CD4-positive, alpha-beta memory T cell (primary cell): ENCODE measurements at places on chromosomes 6 and 20. TPM values are rescaled to one million over a fixed set of nuclear protein-coding genes. Genes with fewer than 3 reads are reported as not detected.

ENPP4 gene
- total RNA-seq: 11.1 TPM

LCA5 gene
- total RNA-seq: 0.23 TPM

SLC26A8 gene
- 0.09 TPM for total RNA-seq

PGC gene
- not detected for total RNA-seq

MUC22 gene
- not detected for total RNA-seq

LPIN3 gene
- 0.17 TPM for total RNA-seq

NINL gene
- 3.4 TPM for total RNA-seq

TRIM31 gene
- total RNA-seq: not detected

DNA sequence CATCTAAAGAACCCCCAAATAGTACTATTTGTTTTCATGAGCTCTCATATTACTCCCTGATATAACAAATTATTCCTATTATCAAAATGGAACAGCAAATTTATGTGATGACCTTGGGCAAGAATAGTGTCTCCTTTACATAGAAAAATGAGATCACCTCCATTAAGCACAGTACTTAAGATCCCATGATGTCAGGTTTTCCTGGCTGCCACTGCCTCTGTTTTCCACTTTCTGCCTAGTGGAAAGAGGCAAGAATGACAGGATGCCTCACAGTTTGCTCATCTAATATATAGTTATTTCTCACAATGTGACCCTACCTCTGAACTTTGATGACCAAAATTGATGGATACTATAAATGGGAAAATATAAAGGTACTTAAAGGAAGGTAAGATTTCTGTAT, 260.1 kb upstream of the SGK1 start:
- no peak overlapping the region for H3K27ac ChIP-seq
- H3K4me3 ChIP-seq: no peak overlapping the region
- H3K36me3 ChIP-seq: no peaks in the 10 kb centered on the region
- H3K4me1 ChIP-seq: no peaks in the 10 kb centered on the region
- no peaks in the 10 kb centered on the region for H3K27me3 ChIP-seq
- no peak for DNase-seq

- no peak overlapping the region for H3K27ac ChIP-seq
- no peak for DNase-seq
- H3K4me3 ChIP-seq: no peak overlapping the region
- H3K36me3 ChIP-seq: no peaks in the 10 kb centered on the region
- H3K4me1 ChIP-seq: no peaks in the 10 kb centered on the region
These were observed 79.2 kb upstream of the STMND1 start for GRCh38 chr6:17022604-17023003.

DNA sequence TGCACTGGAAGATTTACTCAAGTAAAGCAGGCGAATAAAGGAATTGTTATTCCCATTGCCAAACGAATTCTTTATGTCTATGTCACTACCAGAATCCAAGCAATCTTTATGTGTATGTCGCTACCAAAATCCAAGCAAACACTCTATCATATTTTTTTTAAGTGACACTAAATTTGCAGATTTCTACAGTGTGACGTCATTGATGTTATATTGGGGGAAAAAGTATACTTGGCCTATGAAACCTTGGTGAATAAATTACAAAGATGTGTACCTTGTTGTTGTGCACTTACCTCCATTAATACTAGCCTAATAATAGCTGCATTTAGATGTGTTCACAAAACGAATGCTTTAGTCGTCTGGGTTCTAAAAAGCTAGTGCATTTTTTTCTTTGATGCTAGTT, 957 bp downstream of the TTK start:
- no peak overlapping the region for H3K4me3 ChIP-seq
- H3K4me1 ChIP-seq: peaks cover 25% of the 10 kb centered on the region
- H3K36me3 ChIP-seq: no peaks in the 10 kb centered on the region
- no peaks in the 10 kb centered on the region for H3K27me3 ChIP-seq
- no peak for DNase-seq
- no peak overlapping the region for H3K27ac ChIP-seq

DNA sequence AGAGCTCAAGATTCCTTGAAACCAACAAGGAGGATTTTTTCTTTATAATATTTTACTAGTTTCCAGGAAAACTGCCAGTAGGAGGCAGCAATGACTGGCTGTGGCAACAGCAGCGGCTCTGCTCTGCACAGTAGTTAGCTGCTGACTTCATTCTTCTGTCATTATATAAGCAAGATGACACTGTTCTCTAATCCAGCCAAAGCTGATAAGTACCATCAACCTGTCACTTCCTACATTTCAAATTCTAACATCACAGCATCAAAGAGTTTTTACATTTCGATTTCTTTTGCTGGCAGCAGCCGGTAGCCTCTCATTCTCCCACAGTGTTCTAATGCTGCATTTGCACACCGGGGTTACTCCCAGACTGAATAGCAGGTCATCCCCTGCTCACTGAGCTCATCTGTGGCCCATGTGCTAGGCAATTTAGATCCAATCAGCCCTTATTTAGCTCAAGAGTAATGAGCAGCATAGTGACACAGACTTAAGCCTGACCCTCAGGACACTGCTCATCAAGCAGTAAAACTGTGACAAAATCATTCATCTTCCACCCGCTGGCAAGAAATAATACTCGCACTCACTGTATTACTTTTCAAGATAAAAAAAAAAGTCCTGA, 67.8 kb downstream of the MMS22L start:
- no peaks in the 10 kb centered on the region for H3K4me1 ChIP-seq
- H3K27me3 ChIP-seq: no peaks in the 10 kb centered on the region

DNA sequence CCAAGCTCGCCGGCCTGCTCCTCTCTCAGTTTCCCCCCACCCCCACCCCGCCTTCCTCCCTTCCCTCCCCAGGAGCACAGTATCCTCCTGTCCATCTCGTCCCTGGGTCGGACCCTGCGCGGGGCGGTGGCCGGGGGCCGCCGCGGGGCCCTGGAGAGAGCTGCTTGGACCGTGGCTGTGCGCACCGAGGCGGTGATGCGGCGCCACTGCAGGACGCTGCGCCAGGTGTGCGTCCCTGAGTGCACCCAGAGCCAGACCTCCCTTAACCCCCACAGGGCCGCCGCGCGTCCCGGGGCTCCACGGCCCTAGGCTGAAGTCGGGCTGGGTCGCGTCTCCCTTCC, 2.2 kb downstream of the C20orf204 start:
- H3K4me3 ChIP-seq: peak overlapping the region; percentile 72
- no peaks in the 10 kb centered on the region for H3K27me3 ChIP-seq
- H3K4me1 ChIP-seq: peaks cover 76% of the 10 kb centered on the region
- H3K36me3 ChIP-seq: no peaks in the 10 kb centered on the region
- H3K27ac ChIP-seq: peak overlapping the region; percentile 35

DNA sequence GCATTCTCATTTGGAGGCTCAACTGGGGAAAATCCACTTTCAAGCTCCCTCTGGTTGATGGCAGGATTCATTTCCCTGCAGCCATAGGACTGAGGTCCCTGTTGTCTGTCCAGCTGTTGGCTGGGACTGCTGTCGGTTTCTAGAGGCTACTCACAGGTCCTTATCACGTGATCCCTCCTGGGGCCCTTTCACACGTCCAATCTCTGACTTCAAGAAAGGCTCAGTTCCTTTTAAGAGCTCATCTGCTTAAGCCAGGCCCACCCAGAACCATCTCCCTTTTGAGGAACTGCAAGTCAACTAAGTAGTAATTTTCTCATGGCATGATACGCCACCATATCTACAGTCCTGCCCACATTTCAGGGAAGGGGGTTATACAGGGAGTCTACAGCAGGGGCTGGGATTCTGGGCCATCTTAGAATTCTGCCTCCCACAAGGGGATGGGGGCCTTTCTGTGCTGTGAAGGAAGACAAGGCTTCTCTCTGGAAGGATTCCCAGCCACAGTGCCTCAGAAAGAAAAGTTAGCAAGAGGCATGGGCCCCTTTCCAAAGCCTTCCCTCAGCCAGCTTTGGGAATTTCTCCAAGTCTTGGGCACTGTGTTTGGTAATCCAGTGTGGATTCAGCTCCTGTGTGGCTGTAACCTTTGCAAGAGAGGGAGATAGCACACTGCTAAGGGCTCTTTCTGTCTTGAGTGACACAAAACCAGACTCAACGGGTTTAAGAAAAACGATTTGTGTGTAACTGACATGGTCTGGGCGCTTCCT, 66.4 kb downstream of the CTCFL start:
- no peaks in the 10 kb centered on the region for H3K36me3 ChIP-seq
- H3K27ac ChIP-seq: no peak overlapping the region
- no peaks in the 10 kb centered on the region for H3K4me1 ChIP-seq

DNA sequence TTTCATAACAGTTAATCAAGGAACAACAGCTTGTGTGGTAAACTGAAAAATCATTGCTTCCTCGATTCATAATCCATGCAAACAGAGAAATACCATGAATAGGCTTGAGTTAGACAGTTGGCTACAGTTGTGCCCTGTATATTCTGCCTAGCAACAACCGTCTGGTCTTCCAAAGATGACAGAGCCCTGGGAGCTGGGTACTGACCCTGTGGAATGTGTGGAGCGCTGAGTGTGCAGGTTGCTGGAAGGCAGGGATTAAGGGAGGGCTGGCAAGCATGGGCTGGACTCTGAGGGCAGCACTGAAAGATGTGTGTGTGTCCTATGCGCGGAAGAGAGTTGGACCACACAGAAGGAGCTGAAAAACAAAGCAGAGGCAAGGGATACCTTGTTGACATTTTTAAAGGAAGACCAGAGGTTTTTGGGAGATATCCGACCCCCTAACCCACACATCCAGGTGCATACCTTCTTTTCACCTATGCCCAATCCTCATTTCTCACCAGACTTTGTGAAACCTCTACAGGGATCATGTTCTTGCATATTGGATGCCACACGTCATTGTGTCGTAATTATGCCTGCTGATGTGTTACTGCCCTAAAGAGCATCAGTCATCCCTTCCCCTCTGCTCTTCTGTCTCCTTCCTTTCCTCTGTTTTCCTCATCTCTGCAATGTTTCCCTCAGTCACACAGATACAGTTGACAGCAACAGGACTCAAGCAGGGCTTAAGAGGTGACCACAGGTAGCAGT, 58.2 kb upstream of the VGLL2 start:
- no peaks in the 10 kb centered on the region for H3K27me3 ChIP-seq
- no peaks in the 10 kb centered on the region for H3K4me1 ChIP-seq
- DNase-seq: no peak
- no peak overlapping the region for H3K27ac ChIP-seq
- no peaks in the 10 kb centered on the region for H3K36me3 ChIP-seq
- H3K4me3 ChIP-seq: no peak overlapping the region

GRCh38 chr6:12148317-12148801, 136.2 kb downstream of the HIVEP1 start:
- peaks cover 8% of the 10 kb centered on the region for H3K4me1 ChIP-seq
- H3K27me3 ChIP-seq: no peaks in the 10 kb centered on the region
- H3K27ac ChIP-seq: no peak overlapping the region
- DNase-seq: no peak
- no peaks in the 10 kb centered on the region for H3K36me3 ChIP-seq
- H3K4me3 ChIP-seq: no peak overlapping the region

DNA sequence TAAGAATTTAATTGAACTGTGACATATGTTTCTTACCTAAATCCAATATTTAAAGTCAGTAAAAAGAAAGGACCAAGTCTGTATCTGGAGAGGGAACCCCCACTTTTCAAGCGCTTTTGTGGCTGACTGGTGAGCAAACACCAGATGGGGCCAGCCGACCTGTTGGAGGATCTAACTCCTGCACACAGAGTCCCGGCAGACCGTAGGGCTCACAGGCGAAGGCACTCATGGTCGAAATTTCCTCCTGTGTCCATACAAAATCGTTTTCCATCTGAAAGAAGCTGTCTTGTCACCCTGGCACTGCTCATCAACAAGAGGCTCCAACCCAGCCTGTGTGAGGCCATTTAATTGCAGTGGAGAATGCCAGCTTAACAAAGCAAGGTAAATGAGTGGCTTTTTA, 94.0 kb downstream of the SCML4 start:
- H3K27ac ChIP-seq: peak overlapping the region; percentile 84
- peak overlapping the region; percentile 88 for H3K4me3 ChIP-seq
- DNase-seq: peak; percentile 52
- H3K27me3 ChIP-seq: no peaks in the 10 kb centered on the region

GRCh38 chr20:31570021-31570463, 35.0 kb upstream of the ID1 start:
- peaks cover 21% of the 10 kb centered on the region for H3K4me1 ChIP-seq
- no peak for DNase-seq
- peak overlapping the region; percentile 5 for H3K27ac ChIP-seq
- H3K27me3 ChIP-seq: no peaks in the 10 kb centered on the region
- no peak overlapping the region for H3K4me3 ChIP-seq

DNA sequence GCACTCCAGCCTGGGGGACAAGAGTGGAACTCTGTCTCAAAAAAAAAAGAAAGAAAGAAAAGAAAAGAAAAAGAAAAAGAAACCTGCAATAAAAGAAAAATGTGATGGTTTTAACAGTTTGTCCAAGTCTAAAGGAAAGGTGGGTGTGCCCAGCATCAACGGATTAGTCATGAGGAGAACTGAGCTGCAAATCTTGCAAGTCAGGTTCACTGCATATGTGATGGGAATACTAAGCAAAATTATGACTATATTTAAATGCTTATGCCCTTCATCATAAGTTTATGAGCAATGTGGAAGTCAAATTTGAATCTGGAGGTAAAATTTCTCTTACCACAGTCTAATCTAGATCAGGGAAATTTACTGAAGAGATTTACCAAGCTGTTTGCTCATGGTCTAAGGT, 13.1 kb upstream of the CDK19 start:
- no peaks in the 10 kb centered on the region for H3K27me3 ChIP-seq
- H3K36me3 ChIP-seq: no peaks in the 10 kb centered on the region
- no peak for DNase-seq
- H3K27ac ChIP-seq: no peak overlapping the region
- no peak overlapping the region for H3K4me3 ChIP-seq
- no peaks in the 10 kb centered on the region for H3K4me1 ChIP-seq

DNA sequence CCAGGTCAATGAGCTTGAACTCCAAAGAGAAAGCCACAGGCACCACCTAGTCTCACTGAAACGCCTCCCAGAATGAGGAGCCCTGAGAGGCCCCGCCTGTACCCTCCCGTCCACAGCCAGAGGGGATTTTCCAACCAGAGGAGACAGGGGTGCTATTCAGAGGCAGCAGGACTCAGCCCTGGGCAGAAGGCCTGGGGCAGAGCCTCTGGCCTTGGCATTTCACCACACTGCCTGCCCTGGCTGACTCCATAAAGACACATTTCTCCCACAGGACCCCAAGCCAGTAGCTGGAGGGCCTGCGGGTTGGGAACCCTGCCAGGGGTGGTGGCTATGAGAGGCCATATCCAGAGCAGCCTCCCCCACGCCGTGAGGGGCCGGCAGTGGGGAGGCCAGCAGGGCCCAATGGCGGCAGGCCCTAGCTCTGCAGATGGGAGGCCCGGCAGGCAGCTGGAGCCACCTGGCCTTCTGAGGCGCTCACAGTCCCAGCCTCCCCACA, 159.3 kb downstream of the PREX1 start:
- H3K4me1 ChIP-seq: no peaks in the 10 kb centered on the region
- H3K36me3 ChIP-seq: peaks cover 56% of the 10 kb centered on the region
- no peak for DNase-seq
- H3K27ac ChIP-seq: no peak overlapping the region

GRCh38 chr20:62141397-62142251, 1.6 kb downstream of the PSMA7 start:
- H3K36me3 ChIP-seq: peaks cover 39% of the 10 kb centered on the region
- no peaks in the 10 kb centered on the region for H3K27me3 ChIP-seq
- H3K4me1 ChIP-seq: peaks cover 37% of the 10 kb centered on the region
- DNase-seq: peak; percentile 26
- peak overlapping the region; percentile 66 for H3K27ac ChIP-seq
- H3K4me3 ChIP-seq: peak overlapping the region; percentile 4

- H3K27ac ChIP-seq: no peak overlapping the region
- no peak overlapping the region for H3K4me3 ChIP-seq
- DNase-seq: no peak
- H3K27me3 ChIP-seq: no peaks in the 10 kb centered on the region
- H3K4me1 ChIP-seq: no peaks in the 10 kb centered on the region
These were observed 32.3 kb downstream of the SNAP25 start for GRCh38 chr20:10250902-10251301.

- no peaks in the 10 kb centered on the region for H3K4me1 ChIP-seq
- no peaks in the 10 kb centered on the region for H3K27me3 ChIP-seq
- DNase-seq: no peak
- H3K27ac ChIP-seq: no peak overlapping the region
- H3K36me3 ChIP-seq: no peaks in the 10 kb centered on the region
These were observed 102.4 kb upstream of the HIVEP1 start for GRCh38 chr6:11909696-11910132.
